ENCODE measurements at places on chromosomes 2 and 18.

DNA sequence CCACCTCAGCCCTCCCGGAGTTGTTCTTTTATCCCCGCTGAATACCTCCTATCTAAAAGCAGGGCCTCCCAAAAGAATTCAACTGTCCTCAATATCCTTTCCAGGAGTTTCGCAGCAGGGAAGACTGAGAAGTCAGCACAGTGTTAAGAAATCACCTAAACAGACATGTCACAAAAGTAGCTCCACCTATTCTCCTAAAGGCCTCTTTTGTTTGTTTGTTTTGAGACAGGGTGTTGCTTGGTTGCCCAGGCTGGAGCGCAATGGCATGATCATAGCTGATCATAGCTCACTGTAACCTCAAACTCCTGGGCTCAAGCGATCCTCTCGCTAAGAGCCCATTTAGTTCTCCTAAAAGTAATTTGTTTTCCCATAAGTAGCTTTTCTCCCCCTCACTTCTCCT is 53.8 kb downstream of the TEX44 start:
- no peak overlapping the region for H3K4me3 ChIP-seq
- H3K27me3 ChIP-seq: peaks cover 2% of the 10 kb centered on the region
- H3K36me3 ChIP-seq: no peaks in the 10 kb centered on the region
- no peak overlapping the region for H3K27ac ChIP-seq

DNA sequence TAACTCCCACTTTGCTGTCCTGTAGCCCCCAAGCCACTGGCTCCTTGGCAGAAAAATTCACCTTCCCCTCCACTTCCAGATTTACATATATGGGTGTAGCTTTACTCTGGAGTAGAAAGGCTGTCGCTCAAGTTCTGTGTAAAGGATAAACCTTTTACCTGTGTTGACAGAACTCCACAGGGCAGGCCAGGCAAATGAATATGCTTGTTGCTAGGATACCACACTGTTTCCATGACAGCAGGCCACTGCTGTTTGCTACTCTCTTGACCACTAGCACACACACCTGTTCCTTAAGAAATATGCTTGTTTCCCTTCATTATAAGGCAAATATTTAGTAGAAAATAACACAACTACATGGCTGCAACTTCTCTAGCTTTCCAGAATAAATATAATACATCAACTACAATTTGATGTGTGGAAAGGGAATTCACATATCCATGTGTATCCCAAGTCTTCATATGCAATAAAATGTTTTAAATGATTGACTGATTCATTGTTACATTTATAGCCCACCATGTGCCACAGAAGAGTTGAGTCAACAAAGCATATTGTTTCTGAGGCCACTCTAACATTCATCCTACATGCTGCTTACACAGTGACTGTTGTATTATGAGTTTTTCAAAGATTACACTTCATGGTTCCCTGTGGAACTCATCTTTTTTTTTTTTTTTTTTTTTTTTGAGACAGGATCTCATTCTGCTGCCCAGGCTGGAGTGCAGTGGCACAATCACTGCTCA is 56.2 kb upstream of the ROCK1 start:
- H3K4me3 ChIP-seq: no peak overlapping the region
- H3K27me3 ChIP-seq: peaks cover under 1% of the 10 kb centered on the region
- DNase-seq: no peak
- no peaks in the 10 kb centered on the region for H3K36me3 ChIP-seq
- H3K4me1 ChIP-seq: no peaks in the 10 kb centered on the region

- DNase-seq: no peak
- peaks cover 8% of the 10 kb centered on the region for H3K27me3 ChIP-seq
- H3K4me1 ChIP-seq: peaks cover 12% of the 10 kb centered on the region
- H3K36me3 ChIP-seq: peaks cover 4% of the 10 kb centered on the region
These were observed 109.7 kb downstream of the ATL2 start for GRCh38 chr2:38267270-38267925.

DNA sequence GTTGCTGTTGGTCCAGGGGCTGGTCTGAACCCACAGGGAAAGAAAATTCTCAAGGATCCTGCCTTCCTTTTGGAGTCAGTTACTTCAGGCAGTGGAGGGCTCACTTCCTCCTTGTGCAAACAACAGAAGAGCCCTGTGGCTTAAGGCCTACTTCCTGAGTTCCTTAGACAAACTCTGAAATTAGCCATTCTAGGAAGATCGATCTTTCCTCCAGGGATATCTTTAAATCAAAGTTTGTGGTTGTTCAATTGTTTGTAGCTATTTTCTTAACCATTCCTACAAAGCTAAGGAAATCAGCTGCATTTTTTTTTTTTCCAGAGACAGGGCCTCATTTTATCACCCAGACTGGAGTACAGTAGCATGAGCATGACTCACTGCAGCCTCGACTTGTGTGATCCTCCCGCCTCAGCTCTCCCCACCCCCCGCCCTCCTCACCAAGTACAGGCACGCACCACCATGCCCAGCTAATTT is 156.0 kb downstream of the TANC1 start:
- peak overlapping the region; percentile 86 for H3K27ac ChIP-seq
- peaks cover 2% of the 10 kb centered on the region for H3K27me3 ChIP-seq
- peaks cover 36% of the 10 kb centered on the region for H3K4me1 ChIP-seq
- no peaks in the 10 kb centered on the region for H3K36me3 ChIP-seq
- no peak for DNase-seq
- peak overlapping the region; percentile 32 for H3K4me3 ChIP-seq

- DNase-seq: no peak
- H3K4me1 ChIP-seq: peaks cover 13% of the 10 kb centered on the region
- no peaks in the 10 kb centered on the region for H3K36me3 ChIP-seq
- H3K27me3 ChIP-seq: no peaks in the 10 kb centered on the region
- no peak overlapping the region for H3K27ac ChIP-seq
- H3K4me3 ChIP-seq: no peak overlapping the region
These were observed 14.5 kb downstream of the CNNM4 start for GRCh38 chr2:96775160-96775559.

- H3K36me3 ChIP-seq: no peaks in the 10 kb centered on the region
- no peak overlapping the region for H3K4me3 ChIP-seq
- H3K27ac ChIP-seq: no peak overlapping the region
- no peaks in the 10 kb centered on the region for H3K4me1 ChIP-seq
These were observed 127.6 kb downstream of the TDRD15 start for GRCh38 chr2:21251216-21251980.

DNA sequence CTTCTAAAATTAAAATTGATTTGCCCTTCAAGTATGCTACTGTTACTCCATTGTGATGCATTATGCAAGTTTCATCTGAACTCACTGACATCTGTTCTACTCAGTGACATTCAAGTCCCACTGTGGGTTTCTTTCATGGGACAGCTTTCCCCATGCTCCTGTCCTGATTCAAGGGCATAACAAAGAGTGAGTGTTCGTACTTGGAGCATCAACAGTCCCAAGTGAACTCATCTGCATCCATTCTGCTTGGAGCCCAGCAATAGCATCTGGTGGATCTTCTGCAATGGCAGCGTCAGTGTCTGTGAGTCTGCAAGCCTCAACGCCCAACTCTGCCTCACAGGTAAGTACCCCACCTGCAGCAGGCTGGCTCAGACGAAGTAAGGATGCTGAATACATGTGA is 27.5 kb downstream of the BUB1 start:
- H3K4me1 ChIP-seq: no peaks in the 10 kb centered on the region
- DNase-seq: no peak
- H3K4me3 ChIP-seq: no peak overlapping the region
- H3K27ac ChIP-seq: no peak overlapping the region
- no peaks in the 10 kb centered on the region for H3K27me3 ChIP-seq

DNA sequence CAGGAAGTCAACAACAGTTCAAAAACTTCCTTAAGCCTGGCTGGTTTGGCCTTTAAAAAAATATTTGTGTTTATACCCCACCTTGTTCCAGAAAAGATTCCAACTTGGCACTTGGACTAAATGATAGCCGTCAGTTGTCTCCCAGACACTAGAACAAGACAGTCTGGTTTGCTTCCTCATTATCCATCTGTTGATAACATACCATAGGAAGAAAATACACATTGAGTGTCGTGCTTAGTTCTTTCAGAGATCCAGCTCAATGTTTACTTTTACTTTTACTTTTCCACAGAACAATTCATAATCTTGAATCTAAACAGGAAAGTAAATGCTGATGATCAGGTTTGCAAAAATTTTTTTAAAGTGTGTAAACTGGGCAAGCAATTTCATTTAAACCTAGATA is 2.4 kb upstream of the VPS54 start:
- H3K4me3 ChIP-seq: no peak overlapping the region
- peaks cover 9% of the 10 kb centered on the region for H3K36me3 ChIP-seq
- no peak for DNase-seq
- H3K27me3 ChIP-seq: no peaks in the 10 kb centered on the region
- peak overlapping the region; percentile 23 for H3K27ac ChIP-seq

DNA sequence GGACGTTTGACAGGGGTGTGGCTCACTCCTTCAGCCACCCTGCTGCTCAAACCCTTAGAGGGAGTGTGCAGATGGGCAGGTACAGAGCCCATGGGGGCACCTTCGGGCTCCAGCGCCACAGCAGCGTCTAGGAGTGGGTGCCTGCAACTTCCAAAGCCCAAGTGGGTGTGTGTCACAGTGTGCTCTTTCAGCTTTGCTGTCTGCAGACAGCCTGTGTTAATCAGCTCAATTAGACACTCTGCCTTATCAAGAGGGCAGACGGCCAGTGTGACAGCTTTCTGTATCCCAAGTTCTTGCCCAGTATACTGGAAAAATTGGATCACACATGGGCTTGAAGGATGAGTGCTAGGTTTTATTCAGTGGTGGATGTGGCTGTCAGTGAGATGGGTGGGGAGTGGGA is 96.7 kb downstream of the AP1S3 start:
- H3K27ac ChIP-seq: no peak overlapping the region
- no peak overlapping the region for H3K4me3 ChIP-seq
- no peak for DNase-seq
- no peaks in the 10 kb centered on the region for H3K36me3 ChIP-seq
- H3K27me3 ChIP-seq: no peaks in the 10 kb centered on the region

GRCh38 chr18:14937271-14937670 is 189.3 kb downstream of the ANKRD30B start:
- H3K4me1 ChIP-seq: no peaks in the 10 kb centered on the region
- no peaks in the 10 kb centered on the region for H3K27me3 ChIP-seq
- H3K27ac ChIP-seq: no peak overlapping the region
- no peak for DNase-seq
- no peak overlapping the region for H3K4me3 ChIP-seq
